ENCODE measurements at places on chromosomes 16 and 17.
A peak's percentile ranks its signal among the peaks of the same experiment; 100 is the strongest.

DNA sequence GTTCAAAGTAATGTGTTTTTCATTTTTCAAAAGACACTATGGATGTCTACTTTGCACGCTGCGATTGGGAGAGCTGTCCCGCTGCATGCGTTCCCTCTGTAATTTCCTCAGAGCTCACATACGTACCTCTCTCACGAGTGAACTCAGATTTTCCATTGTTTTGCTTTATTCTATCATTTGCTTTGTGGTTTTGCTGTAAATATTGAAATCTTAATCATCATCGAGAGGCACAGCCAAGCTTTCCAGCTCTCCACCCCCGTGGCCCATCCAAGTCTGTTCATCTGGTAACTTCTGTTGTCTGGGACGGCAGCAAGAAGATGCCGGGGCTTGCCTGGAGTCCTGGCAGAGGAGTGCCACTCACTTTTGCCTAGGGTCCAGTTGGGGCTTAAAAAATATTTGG is 21.1 kb downstream of the TMC6 start:
- H3K27me3 ChIP-seq, result no peaks in the 10 kb centered on the region
- peaks cover 4% of the 10 kb centered on the region for H3K4me1 ChIP-seq
- no peak overlapping the region for H3K27ac ChIP-seq
- H3K36me3 ChIP-seq, result peaks cover 15% of the 10 kb centered on the region
- no peak overlapping the region for H3K4me3 ChIP-seq

- peaks cover 20% of the 10 kb centered on the region for H3K36me3 ChIP-seq
- H3K27me3 ChIP-seq, result no peaks in the 10 kb centered on the region
- H3K4me1 ChIP-seq, result peaks cover 27% of the 10 kb centered on the region
- DNase-seq, result no peak
- H3K4me3 ChIP-seq, result no peak overlapping the region
Observed at GRCh38 chr17:8243827-8244226, 4.0 kb downstream of the CTC1 start.

DNA sequence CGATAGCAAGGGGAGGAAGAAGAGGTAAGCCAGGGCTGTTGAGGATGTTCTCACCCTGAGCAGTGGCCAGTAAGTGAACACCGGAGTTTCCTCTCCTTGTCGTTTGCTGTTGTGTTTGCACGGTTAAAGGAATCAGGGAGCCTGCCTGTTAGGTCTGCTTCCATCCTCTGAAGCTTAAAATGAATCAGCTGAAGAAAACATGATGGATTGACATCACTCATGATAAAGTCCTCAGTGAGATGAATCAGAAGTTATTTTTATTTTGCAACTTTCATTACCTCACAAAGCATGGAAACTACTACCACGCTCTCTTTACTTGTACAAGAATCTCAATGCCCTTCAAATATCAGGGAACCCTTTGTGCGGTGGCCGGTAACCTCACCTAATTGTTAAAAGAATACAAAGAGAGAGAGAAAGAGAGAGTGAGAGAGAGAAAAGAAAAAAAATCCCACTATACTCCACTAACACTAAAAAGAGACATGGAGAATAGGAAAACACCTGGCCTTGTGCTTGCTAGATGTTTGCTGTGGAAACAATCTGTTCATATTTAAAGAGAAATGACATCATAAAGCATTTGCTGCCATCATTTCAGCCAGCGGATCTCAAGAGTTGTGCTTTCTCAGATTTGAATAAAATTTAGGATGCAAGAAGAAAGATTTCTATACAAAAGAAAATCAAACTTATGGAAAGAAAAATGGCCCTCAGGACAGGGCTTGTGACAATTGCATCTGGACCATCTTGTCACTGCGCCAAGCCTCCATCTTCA is 441.6 kb upstream of the SALL1 start:
- H3K4me1 ChIP-seq, result no peaks in the 10 kb centered on the region
- no peak overlapping the region for H3K4me3 ChIP-seq
- H3K27me3 ChIP-seq, result no peaks in the 10 kb centered on the region
- no peak for DNase-seq

DNA sequence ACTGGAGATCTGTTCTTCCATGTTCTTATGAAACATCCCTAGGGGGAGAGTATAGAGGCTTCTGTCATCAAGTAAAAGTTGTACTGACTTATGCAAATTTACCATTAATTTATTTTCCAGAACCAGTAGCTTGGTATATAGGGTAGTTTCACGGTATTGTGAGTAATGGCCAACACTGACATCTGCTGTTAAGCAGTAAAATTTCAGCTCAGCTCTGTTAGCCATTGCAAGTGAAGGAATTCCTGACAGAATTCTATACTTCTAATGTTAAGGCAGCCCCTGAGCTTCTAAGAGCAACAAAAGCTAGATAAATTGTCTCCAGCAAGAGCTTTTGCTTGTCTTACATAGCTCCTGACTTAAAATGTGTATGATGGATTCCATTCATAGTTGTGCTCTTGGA is 613.5 kb upstream of the C16orf82 start:
- no peak overlapping the region for H3K27ac ChIP-seq
- no peaks in the 10 kb centered on the region for H3K36me3 ChIP-seq
- no peaks in the 10 kb centered on the region for H3K4me1 ChIP-seq
- peaks cover 1% of the 10 kb centered on the region for H3K27me3 ChIP-seq
- DNase-seq, result no peak

DNA sequence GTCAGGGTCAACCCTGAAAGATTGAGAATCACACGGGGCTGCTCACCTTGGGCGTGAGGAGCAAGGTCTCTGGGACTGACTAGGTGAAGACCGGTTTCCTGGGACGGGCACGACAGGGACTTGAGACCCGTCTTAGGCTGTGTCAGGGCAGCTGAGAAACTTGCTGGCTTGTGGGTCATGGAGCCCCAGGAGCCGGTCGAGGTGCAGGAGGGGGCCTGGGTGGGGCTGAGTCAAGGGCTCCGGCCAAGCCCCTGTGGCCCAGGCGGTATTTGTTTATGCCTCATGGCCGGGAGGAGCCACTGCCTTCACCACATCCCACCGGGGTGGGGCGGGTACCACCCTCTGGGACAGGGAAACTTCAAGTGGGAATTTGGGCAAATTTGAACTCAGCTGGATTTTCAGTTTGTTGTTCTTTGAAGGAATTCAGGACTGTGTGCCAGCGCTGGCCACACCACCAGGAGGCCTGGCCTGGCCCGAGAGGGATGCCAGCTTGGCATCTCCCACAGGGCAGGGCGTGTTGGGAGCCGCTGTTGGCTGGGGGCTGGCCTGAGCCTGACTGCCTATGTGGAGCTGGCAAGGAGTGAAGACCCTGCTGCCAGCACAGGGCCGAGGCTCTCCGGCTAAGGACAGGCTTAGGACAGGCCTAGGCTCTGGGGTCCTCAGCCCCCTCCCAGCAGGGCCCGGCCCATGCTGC is 116.1 kb downstream of the METRNL start:
- DNase-seq, result no peak
- no peaks in the 10 kb centered on the region for H3K36me3 ChIP-seq
- no peak overlapping the region for H3K4me3 ChIP-seq
- H3K4me1 ChIP-seq, result peaks cover 26% of the 10 kb centered on the region

- peaks cover 6% of the 10 kb centered on the region for H3K36me3 ChIP-seq
- peak overlapping the region; percentile 55 for H3K4me3 ChIP-seq
- no peaks in the 10 kb centered on the region for H3K27me3 ChIP-seq
- H3K27ac ChIP-seq, result peak overlapping the region; percentile 77
- DNase-seq, result no peak
- peaks cover 65% of the 10 kb centered on the region for H3K4me1 ChIP-seq
Observed at GRCh38 chr16:12544477-12545296, 259.0 kb downstream of the CPPED1 start.

- H3K27ac ChIP-seq, result no peak overlapping the region
- peaks cover 6% of the 10 kb centered on the region for H3K27me3 ChIP-seq
- no peak for DNase-seq
- H3K4me3 ChIP-seq, result no peak overlapping the region
- no peaks in the 10 kb centered on the region for H3K4me1 ChIP-seq
Observed at GRCh38 chr16:84320511-84320910, 25.8 kb downstream of the WFDC1 start.

- no peaks in the 10 kb centered on the region for H3K4me1 ChIP-seq
- H3K27ac ChIP-seq, result no peak overlapping the region
- peaks cover 3% of the 10 kb centered on the region for H3K27me3 ChIP-seq
- no peak overlapping the region for H3K4me3 ChIP-seq
Observed at GRCh38 chr16:1182950-1183907, 30.3 kb downstream of the CACNA1H start.

GRCh38 chr16:28820016-28820415 is 2.8 kb upstream of the ATXN2L start:
- no peaks in the 10 kb centered on the region for H3K27me3 ChIP-seq
- peaks cover 3% of the 10 kb centered on the region for H3K36me3 ChIP-seq
- DNase-seq, result no peak
- no peak overlapping the region for H3K27ac ChIP-seq
- H3K4me3 ChIP-seq, result no peak overlapping the region
- H3K4me1 ChIP-seq, result peaks cover 16% of the 10 kb centered on the region

DNA sequence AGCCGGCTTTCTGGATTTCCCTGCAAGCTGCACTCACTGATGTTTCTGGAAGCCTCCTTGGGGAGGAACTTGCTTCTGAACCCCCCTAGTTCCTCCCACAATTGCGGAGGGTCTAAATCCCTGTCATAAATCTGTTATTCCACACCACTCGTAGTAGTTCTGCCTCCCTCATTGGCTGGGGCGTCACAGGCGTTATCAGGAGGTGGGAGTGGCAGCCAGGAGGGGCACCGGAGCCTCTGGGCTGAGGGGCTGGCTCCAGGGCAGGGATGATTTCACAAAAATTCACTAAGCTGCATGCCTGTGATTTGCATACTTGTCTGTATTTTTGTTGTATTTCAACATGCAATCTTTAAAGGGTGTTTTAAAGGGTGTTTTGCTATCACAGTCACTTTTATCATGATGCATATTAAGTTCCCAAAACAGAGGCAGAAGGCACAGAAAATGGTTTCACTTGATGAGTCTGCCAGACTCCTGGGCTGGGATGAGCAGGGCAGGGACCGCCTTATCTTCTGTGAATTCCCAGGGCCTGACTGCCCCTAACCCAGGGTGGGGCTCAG is 176.2 kb upstream of the FOXF1 start:
- H3K27ac ChIP-seq, result no peak overlapping the region
- peaks cover 23% of the 10 kb centered on the region for H3K27me3 ChIP-seq
- no peaks in the 10 kb centered on the region for H3K4me1 ChIP-seq
- H3K36me3 ChIP-seq, result peaks cover 1% of the 10 kb centered on the region

- no peaks in the 10 kb centered on the region for H3K36me3 ChIP-seq
- H3K27ac ChIP-seq, result no peak overlapping the region
- peaks cover 23% of the 10 kb centered on the region for H3K4me1 ChIP-seq
- DNase-seq, result no peak
- no peak overlapping the region for H3K4me3 ChIP-seq
- H3K27me3 ChIP-seq, result peaks cover 3% of the 10 kb centered on the region
Observed at GRCh38 chr17:79965806-79966205, 69.9 kb downstream of the TBC1D16 start.

DNA sequence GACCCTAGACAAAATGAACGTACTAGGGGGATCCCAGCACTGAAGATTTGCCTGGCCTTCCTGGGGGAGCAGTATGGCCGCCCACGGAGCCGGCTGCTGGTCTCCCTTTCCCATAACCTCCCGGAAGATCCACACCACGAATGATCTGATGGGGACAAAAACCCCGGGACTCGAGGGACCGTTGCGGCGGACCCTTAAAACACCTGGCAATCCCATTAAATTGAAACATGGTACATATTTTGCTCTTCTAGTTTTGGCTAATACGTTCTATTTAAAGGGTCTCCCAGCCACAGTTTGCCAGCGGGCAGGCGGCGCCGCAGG is 45.2 kb upstream of the LCMT1 start:
- no peak for DNase-seq
- peak overlapping the region; percentile 95 for H3K27ac ChIP-seq
- H3K27me3 ChIP-seq, result no peaks in the 10 kb centered on the region
- H3K4me3 ChIP-seq, result peak overlapping the region; percentile 91

GRCh38 chr17:47820033-47820789 is 1.4 kb downstream of the OSBPL7 start:
- H3K36me3 ChIP-seq, result peaks cover 15% of the 10 kb centered on the region
- H3K27ac ChIP-seq, result peak overlapping the region; percentile 85
- peak overlapping the region; percentile 99 for H3K4me3 ChIP-seq
- H3K4me1 ChIP-seq, result peaks cover 21% of the 10 kb centered on the region
- H3K27me3 ChIP-seq, result no peaks in the 10 kb centered on the region

DNA sequence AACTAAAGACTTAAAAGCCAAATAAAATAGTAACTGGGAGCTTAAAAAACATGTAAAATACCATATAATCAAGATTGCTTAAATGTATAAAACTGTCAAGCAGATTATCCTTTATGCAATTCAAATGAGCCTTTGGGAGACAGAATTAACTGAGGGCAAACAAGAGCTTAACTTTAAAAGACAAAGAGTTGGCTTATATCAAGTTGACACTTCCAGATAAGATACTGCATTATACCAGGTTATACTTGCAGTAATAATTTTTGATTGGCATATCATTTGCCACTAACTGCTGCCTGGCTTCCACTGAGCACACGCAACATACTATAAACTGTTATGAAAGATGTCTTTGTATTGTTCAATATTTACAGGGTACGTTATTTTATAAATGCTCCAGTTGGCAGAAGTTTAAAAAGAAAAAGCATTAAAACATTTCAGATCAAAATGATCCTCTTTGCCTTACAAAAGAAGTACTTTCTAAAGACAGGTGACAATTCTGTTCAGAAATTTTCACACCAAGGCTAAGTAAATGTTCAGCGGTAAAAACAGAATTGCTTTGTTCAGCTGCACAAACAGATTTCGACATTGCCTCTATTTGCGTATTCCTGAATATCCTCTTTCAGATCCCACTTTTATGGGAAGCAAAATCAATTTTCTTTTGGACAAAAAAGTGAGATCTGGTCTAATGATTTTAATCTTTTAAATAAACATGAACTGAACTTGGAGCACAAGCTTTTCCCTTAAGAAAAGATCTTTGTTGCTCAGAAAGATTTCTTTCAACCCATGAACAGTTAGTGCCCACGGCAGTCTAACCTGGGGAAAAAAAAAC is 50.7 kb downstream of the TOX3 start:
- no peaks in the 10 kb centered on the region for H3K36me3 ChIP-seq
- no peaks in the 10 kb centered on the region for H3K27me3 ChIP-seq
- no peaks in the 10 kb centered on the region for H3K4me1 ChIP-seq
- no peak overlapping the region for H3K27ac ChIP-seq
- H3K4me3 ChIP-seq, result no peak overlapping the region
- DNase-seq, result no peak

DNA sequence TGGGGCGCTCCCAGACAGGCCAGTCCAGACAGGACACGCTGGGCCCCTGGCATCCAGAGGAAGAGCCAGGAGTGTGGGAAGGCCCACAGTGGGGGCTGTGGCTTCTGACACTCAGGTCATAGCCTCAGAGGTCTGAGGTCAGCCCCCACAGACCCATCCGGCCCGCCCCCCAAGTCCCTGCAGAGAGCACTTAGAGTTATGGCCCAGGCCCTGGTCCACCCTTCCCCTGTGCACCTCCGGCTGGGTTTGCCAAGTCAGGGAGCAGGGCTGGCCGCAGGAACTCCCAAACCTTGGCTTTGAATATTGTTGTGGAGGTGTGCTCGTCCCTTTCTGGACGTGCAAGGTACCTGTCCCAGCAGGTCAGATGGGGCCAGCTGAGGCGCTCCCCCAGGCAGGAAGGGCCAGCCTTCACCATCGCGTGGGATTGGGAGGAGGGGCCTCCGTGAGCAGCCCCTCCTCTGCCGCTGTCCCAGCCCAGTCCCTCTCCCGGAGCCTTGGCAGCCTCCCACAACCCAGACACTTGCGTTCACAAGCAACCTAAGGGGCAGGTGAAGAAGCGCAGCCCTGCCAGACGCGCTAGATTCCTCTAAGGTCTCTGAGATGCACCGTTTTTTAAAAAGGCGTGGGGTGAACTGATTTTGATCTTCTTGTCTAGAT is 74.6 kb downstream of the SOCS1 start:
- H3K27me3 ChIP-seq, result no peaks in the 10 kb centered on the region
- peaks cover 19% of the 10 kb centered on the region for H3K36me3 ChIP-seq
- no peak for DNase-seq
- H3K4me1 ChIP-seq, result peaks cover 12% of the 10 kb centered on the region
